ENCODE measurements at places on chromosomes 3 and 15.

GRCh38 chr15:86834115-86834863, 754.6 kb downstream of the AGBL1 start:
- no peak for DNase-seq

DNA sequence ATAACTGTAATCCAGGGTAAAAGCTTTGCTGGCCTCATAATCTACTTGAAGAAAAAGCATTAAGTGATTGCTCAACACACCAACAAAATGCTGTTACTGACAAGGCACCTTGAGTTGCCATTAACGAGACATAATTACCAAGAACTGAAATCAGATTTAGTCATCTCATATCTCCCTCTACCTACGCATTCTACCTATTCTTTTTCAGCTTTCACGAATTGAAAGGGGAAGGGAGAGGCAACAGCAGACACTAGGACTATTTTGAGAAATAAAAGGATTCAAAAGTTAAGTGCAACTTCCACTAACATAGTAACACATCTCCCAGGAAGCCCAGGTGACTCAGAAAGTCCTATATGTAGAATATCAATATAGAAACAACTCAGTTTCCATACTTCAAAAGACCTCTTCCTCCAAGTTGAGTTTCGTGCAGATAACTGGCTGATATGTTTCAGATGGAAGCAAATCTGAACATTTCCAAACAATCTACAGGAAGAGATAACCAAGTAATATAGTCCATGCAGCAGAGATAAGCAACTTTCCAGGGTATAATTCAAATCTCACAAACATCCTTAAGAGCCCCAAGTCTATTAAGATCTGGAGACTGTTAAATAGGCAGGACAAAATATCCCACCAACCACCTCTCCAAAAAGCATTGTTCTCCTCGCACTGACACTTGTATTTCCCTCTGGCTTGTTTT, 1.9 kb downstream of the OSBPL10 start:
- DNase-seq = no peak

DNA sequence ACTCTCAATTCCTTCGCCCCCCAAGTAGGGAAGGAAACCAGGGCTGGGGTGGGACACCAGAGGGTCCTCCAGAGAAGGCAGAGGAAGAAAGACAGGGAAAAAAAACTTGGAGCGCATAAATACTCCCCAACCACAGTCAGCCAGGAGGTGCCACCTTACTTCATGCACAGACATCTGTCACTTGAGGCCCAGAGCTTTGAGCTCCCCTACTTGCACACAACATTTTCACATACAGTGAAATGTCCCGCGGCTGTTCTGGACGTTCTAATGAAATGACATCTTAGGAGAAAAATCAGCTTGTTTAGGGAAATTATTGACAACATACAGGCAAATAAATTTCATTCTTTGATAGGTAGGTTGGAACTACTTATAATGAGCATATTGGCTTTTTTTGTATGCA, 113.0 kb downstream of the LIPC start:
- DNase-seq = no peak

DNA sequence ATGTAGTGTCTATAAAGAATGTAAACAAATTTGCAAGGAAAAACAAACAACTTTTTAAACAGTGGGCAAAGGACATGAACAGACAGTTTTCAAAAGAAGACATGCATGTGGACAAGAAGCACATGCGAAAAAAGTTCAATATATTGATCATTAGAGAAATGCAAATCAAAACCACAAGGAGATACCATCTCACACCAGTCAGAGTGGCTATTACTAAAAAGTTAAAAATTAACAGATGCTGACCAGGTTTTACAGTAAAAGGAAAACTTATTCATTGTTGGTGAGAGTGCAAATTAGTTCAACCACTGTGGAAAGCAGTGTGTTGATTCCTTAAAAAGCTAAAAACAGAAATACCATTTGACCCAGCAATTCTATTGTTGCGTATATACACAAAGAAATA, 47.1 kb upstream of the LSAMP start:
- DNase-seq = no peak

DNA sequence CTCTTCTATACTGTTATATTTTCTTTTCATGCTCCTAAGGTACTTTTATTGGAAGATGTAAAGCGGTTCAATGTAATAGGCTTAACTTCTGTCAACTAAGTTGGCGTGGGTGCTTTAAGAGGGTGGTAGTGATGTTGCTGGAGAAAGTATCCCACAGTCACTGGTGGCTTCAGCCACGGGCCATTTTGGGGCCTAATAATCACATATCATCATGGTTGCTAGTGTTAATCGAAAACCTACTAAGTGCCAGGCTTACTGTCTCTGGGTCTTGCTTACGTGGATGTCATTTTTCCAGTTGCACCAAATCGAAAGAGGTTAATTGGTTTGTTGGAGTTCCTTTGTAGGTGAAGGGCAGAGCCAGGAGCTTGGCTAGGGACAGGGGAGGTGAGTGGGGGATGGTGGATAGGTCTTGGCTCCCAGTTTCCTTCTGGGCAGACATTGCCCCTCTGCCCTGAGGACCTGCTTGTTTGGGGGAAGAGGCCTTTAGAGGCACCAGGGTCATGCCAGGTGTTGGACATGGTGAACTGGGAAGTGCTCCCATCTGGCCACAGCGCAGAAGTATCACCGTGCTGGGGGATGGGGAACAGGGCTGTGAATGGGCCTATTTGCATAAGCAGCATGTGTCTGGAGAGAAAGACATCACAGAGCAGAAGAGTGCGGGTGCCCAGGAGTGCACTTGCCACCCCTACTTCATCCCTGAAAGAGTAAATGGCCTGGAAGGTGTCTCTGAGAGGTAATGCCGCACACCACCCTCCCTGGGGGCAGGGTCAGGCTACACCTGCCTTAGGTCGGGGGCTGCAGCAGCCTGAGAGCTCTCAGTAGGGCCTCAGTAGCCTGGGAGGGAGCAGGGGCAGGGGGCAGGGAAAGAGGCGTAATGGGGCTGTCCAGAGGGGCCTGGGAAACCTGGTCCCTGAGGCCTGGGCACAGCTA, 62.4 kb upstream of the POLG start:
- no peak for DNase-seq

DNA sequence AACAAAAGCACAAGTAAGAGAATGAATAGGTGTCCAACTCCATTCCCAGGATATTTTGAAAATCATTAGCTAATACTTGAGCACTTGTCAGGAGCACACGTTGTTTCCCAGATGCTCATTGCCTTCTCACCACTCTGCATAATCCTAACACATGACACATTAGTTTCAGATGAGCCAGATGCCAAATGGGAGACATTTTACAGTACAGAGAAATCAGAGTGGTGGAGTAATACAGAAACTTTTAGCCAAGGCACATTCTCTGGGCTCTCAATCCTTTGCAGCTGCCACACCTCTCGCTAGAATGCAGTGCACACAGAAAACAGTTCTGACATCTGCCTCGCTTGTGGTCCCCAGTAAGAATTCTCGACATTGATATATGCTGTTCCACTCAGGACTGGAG, 76.6 kb downstream of the P3H2 start:
- no peak for DNase-seq

GRCh38 chr3:87828046-87828445, 230.8 kb downstream of the CGGBP1 start:
- no peak for DNase-seq

DNA sequence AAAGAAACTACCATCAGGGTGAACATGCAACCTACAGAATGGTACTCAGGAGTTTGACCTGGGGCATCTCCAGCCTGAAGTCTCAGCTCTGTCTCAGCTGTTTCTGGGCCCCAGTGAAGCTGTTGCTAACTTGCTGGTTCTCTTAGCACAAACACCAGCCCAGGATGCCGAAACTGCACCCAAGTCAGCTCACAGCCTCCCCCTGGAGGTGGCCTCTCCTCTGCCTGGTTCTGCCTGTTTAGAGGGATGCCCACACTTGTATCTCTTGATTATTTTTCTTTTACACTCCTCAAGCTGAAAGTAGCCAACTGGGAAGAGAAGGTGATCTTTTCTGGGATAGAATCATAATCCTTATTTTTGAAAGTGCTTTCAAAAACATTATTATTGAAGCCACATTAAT, 289.0 kb upstream of the RASGRP1 start:
- DNase-seq = peak; percentile 2

DNA sequence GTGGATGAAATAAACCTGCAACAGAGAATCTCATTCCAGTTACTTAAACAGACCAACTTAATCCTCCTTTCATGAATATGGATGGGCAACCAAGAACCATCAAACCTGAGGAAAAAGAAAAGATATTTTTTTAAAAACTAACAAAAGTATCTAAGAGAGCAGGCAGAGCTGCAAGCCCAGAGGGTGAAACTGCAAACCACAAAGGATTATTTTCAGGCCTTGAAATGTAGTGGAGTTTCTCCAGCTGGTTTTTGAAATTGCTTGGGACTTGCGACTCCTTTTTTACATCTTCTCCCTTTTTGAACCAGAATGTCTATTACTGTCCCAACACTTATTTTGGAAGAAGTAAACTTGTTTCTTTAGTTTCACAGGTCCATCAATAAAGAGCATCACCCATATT, 87.4 kb downstream of the STAG1 start:
- DNase-seq = no peak

GRCh38 chr3:25907081-25907480, 117.2 kb downstream of the OXSM start:
- DNase-seq = no peak

DNA sequence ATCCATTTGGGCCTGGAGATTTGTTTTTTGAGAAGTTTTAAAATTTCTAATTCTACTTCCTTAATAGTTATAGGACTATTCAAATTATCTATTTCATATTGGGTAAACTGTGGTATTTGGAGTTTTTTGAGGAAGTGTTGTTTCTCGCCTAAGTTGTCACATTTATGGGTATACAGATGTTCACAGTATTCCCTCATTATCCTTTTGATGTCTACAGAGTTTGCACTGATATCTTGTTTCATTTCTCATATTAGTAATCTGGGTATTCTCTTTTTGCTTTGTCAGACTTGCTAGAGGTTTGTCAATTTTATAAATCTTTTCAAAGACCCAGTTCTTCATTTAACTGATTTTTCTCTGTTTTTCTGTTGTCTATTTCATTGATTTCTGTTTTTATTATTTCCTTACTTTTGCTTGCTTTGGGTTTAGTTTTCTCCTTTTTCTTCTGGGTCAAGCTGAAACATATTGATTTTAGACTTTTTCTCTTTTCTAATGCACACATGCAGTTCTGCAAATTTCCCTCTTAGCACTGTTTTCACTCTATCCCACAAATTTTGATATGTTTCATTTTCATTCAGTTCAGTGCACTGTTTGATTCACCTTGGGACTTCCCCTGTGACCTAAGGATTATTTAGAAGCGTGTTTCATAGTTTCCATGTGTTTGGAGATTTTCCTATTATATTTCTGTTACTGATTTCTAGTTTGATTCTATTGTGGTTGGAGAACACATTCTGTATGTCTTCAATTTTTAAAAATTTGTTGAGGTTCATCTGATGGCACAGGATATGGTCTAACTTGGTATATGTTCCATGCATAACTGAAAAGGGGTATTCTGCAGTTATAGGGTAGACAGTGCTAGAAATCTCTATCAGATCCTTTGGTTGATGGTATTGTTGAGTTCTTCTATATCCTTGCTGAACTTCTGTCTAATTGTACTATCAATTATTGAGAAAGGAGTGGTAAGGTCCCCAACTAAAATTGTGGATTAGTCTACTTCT, 79.6 kb downstream of the SUMF1 start:
- no peak for DNase-seq

DNA sequence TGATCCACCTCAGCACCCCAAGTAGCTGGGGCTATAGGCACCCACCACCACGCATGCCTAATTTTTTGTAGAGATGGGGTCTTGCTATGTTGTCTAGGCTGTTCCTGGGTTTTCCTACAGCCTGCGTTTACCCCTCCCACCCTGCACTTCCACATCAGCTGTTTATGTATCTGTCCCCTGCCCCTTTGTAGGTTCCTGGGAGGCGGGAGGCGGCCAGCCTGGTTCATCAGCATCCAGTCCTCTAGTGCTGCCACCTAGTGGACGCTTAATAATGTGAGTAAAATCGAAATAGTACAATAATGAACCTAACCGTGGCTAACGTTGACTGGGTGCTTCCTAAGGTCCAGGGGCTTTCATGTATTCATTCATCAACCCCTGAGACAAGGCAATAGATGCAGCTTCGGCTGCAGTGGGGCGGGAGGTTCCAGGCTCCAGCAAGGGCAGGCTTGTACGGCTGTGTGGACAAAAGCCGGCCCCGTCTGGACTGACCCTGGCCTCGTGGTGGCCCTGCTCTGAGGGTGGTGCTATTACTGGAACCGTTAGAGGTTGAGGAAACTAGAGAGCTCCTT, 1.2 kb upstream of the LCTL start:
- DNase-seq = peak; percentile 87

DNA sequence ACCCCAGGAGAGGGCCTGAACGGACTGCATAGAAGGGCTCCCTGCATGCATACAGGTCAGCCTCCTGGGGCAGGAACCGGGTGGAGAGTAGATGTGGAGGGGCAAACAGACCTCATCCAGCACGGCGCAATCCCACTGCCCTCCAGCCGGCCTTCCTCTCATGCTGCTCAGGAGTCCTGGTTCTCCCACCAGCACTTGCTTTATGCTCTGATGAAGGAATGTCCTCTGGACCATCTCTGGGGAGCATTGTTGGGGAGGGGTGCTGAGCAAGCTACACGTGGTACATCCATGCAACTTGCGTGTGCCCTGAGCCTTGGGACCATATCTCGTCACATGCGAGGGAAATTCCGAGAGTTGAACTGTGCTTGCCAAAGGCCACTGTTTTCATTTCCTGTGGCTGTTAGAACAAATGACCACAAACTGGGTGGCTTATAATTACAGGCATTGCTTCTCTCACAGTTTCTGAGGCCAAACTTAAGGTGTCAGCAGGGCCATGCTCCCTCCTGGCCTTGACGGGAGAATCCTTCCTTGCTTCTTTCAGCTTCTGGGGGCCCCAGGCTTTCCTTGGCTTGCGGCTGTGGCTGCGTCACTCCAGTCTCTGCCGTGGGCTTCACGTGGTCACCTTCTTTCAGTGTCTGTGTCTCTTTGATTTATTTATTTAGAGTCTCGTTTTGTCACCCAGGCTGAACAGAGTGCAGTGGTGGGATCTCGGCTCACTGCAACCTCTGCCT, 12.2 kb downstream of the SELENOS start:
- DNase-seq = no peak

GRCh38 chr3:16600780-16601536, 4.3 kb downstream of the DAZL start:
- DNase-seq = peak; percentile 73

GRCh38 chr15:77837649-77838025, 204.9 kb upstream of the LINGO1 start:
- DNase-seq = no peak

GRCh38 chr15:56821721-56822425, 88.6 kb upstream of the ZNF280D start:
- peak; percentile 29 for DNase-seq

DNA sequence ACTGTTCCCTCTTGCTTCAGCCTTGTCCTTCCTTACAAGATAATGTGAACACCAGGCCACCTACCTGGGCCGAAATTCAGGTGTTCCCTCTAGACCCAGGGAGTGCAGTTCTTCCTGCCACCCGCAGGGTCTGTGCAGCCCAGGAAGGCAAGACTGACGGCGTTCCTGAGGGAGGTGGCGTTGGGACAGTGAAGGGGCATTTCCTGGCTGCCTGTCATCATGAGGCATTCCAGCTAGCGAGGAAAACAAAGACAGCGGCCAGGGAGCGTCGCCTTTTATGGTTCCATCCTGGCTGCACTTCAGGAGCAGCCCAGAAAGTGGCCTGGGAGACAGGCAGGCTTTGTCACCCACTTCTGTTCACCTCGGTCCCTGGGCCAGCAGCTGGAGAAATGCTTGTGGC, 84.8 kb upstream of the WNT5A start:
- peak; percentile 11 for DNase-seq

- DNase-seq = no peak
Observed at GRCh38 chr3:11386465-11387113, 114.4 kb downstream of the ATG7 start.

Data from neural crest cell (in vitro differentiated cells).